Left colon (tissue), 2 donors: ENCODE measurements at places on chromosomes 7 and 10. TPM values are rescaled to one million over a fixed set of nuclear protein-coding genes. Genes with fewer than 3 reads are reported as not detected.

DNA sequence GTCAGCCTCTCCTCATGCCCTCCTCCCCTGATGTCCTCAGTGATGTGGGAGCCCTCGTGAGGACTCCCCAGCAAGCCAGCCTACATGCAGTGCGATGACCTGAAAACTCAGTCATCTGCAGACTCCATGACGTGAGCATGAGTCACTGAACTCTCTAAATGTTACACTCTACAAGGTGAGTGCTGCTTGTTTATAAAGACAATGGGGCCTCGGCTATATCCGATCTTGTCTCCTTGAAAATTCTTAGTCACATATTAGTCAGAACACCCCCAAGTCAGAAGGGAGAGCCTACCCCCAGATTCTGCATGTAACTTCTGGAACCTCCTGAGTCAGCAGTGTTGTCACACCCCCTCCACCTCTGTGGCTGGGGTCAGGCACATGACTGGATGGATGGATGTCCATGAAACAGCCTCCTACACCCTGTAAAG lies 673.8 kb downstream of the INHBA start:
- no peak for DNase-seq

- DNase-seq: no peak
Observed at GRCh38 chr7:13826752-13827151, 162.7 kb downstream of the ETV1 start.

The GHRHR gene
- not detected for total RNA-seq

- no peak for DNase-seq
Observed at GRCh38 chr7:151736403-151736909, 140.5 kb downstream of the PRKAG2 start.

The DNAJB9 gene
- total RNA-seq: 9.3 TPM

GRCh38 chr10:117656385-117657367 lies 114.1 kb downstream of the EMX2 start:
- DNase-seq: no peak

DNA sequence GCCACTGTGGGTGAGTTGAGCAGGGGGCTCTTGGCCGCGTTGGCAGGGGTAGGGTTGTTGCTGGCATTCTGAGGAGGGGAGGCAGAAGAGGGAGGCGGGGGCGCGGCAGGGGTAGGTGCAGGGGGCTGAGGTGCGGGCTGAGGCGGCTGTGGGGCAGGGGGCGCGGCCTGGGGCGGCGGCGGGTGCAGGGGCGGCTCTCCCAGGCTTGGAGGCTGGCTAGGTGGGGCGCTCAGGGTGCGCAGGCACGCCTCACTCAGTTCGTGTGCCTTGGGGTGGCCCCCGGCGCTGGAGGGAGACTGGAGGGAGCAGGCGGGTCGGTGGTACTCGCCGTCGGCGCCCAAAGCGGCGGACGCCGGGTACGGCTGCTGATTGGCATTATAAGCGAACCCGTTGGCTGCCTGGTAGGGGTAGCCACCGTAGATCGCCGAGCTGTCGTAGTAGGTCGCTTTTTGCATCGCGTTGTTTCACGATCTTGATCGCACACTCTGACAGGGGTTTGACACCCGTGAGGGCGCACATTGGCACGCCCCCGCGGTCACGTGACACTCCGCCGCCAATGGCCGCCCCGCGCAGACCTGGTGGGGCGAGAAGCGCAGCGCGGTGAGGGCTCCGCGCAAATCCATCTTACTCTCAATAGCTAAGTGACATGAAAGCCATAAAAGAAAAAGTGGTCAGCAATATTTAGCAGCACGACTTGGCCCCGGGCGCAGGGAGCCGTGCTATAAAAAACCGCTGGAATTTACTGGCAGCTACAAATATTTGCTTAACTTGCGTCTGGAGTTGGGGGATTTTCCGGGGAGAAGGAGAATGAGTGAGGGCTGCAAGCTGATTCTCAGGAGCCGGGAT lies 7.9 kb upstream of the HOXA2 start:
- DNase-seq: peak; percentile 84

DNA sequence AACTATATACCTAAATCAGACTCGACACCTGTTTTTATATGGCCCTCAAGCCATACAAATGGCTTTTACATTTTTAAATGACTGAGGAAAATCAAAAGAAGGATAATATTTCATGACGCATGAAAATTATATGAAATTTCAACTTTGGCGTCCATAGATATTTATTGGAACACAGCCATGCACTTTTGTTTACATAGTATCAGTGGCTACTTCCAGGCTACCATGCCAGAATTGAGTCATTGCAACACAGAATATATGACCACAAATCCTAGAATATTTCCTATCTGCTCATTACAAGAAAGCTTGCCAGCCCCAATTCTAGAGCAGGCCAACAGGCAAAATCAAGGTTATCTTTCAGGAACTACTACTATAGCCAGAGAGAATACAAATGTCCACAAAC lies 29.3 kb downstream of the AFAP1L2 start:
- DNase-seq: no peak

The SHOC2 gene
- 79.2 TPM for total RNA-seq

The MARVELD1 gene
- 24.9 TPM for total RNA-seq

- no peak for DNase-seq
Observed at GRCh38 chr10:22335173-22335933, 9.9 kb upstream of the SPAG6 start.
